ENCODE measurements at places on chromosomes 11 and 22.

DNA sequence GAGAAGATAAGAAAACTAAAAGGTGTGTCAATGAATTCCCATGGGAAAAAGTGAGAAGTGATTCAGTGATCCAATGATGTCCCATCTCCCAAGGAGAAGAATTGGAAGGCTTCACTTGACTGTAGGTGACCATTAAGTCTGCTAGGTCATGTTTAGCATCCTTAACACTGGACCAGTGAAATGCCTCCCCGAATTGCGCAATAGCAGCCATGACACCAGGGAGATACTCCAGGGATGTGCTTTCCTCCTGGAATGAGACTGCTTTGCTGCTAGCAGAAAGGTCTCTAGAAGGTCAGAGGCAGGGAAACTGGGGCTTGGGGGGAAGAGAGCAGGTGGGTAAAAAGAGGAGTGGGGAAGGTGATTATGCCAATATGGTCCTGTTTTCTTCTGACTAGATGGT lies 364.3 kb downstream of the OPCML start:
- DNase-seq, result no peak

DNA sequence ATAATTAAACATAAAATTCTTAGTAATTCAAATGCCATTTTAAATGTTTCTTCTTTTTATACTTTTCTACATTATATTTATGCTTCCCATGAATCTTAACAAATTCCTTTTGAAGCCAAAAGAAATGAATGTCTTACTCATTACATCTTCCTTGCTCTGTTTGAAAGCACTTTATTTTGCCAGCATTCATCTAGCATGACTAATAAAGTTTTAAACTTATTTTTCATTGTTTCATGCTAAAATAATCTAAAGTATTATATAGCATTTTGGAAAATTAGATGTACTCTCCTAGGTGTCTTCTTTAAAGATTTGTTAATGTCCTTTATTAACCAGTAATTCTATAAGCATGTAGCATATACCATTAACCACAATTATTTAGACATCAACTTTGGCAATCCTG lies 9.7 kb upstream of the PIWIL4 start:
- no peak for DNase-seq

DNA sequence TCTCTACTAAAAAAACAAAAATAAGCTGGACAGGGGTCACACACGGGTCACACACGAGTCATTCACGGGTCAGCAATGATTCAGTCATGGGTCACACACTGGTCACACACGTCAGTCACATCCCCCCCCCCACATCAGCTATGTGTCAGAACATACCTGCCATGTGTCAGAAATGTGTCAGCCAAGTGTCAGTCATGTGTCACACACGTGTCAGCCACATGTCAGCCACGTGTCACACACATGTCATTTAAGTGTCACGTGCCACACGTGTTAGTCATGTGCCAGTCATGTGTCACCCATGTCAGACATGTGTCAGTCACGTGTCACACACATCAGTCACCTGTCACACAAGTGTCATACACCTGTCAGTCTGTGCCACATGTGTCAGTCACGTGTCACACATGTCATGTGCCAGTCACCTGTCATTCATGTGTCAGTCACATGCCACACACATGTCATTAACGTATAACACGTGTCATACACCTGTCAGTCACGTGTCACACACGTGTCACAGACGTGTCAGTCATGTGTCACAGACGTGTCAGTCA lies 28.7 kb upstream of the MMP20 start:
- no peak for DNase-seq

GRCh38 chr22:20890975-20891374 lies 26.2 kb upstream of the CRKL start:
- no peak for DNase-seq

DNA sequence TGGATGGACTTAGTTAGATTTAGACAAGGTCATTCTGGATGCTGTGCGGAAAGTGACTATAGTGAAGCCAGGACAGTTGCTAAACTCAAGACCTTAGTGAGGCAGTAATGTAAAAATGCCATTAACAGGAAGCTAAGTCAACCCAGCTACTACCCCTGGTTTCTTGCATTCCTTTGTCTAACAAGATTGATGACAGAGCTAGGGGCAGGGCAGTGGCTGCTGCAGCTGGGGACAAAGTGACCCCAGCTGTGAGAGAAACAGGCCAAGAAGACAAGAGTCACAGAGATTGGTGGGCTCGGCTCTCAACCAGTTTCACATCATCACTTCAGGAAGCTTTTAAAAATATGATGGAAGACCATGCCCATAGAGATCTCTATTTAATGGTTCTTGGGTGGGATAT lies 110.4 kb upstream of the POU2AF2 start:
- no peak for DNase-seq

DNA sequence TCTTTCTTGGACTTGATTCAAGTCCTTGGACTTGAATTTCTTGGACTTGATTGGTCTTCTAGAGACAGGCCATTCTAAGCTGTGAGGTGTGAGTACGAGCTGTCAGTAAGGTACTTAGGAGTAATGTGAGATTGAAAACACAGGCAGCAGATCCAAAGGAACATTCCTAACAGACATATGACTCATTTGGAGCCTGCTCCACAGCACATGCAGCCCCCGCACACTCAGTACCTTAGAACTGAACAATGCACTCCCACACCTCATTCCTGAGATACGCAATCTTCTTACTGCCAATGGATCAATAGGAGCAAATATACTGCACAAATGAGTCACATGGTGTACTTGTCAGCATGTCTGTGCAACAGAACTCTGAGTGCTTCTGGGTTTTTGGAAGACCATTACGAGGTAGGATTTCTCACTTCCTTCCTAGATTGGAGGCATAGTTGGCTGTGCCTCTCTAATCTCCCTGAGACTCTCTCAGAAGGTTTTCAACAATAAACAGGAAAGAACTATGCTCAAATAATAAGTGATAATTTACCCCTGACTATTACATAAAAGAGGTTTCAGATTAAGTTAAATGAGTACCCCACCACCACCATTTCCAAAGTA lies 243.1 kb downstream of the KCNA4 start:
- no peak for DNase-seq

GRCh38 chr11:112903340-112903739 lies 57.9 kb upstream of the NCAM1 start:
- DNase-seq, result no peak

DNA sequence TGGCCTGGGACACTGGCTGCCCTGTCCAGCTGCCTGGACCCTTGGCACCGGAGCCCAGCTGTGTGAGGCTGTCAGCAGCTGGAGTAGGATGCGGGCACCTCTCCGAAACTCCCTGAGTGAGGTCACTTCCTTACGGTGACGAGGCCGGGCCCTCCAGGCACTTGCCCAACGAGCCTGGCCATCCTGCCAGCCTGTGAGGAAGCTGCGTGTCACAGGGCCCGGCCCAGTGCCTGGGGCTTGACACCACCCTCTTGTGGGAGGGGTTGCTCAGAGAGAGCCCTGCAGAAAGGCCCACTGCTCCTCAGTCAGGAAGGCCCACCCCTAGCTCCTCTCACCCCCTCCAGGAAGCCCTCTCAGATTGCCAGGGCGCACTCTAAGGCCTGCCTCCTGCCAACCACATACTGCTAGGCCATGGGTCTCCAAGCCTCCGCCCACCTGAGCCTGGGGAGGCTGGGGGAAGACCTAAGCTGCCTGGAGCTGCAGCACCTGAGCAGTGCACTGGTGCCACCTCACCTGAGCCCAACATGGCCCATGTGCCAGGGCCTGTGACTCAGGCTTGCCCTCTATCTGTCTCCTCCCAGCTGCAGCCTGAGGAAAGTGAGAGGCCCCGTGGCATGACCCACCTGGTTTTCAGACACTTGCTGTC lies 4.3 kb upstream of the PHLDA2 start:
- DNase-seq, result no peak

DNA sequence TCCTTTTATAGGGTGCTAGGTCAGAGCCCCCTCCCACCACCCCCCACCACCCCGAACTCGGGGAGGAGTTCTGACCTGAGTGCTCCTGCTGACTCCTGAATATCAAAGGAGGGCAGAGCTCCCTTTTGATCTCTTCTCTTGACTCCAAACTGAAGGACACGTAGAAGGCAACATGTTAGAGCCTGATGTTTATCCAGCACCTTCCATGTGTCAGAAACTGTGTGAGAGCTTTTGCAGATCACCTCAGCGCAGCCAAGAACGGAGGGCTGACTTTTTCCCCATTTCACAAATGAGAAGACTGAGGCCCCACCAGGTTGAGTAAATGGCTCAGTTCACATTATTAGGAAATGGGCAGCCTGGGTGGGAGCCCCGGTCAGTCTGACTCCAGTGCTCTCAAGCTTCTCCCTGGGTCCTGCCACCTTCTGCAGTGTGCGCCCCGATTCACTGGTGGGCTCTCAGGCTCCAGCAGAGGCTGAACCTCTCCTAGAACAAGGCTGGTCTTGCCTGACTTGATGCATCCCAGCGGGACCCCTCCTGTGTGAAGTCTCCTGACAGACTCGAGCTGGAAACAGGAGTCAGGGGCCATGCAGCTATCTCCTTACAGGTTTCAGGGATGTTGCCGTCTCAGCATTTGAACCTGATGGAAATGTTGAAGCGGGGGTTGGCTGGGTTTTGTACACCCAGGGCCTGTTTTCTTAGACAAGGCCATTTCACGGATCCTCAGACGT lies 98.5 kb downstream of the TSPAN18 start:
- no peak for DNase-seq

DNA sequence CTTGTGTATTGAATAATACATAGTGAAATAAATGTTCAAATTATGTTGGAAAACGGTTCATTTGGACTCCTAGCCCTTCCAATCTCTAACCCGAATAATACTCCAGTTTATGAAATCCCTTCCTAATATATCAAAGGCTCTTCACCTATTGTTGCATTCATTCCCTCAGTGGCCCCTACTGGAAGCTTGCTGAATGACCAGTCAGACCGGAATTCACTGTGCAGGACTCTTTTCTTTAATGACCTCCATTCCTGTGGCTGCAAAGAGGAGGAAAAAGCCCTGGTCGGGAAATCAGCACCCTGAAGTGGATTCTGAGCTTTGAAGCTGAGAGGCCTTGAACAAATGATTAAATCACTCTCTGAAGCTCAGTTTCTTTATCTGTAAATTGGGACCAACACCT lies 19.1 kb upstream of the RCN1 start:
- DNase-seq, result no peak
